ENCODE measurements at places on chromosomes 7 and 10. TPM values are rescaled to one million over a fixed set of nuclear protein-coding genes. Genes with fewer than 3 reads are reported as not detected.

Gene PRKG1
- total RNA-seq = 14.8 TPM

Gene FAM180A
- total RNA-seq = 1.7 TPM

Gene SUN3
- 0.54 TPM for total RNA-seq

Gene IQUB
- total RNA-seq = 6.9 TPM

Gene SFRP4
- 6.8 TPM for total RNA-seq

Gene AASS
- total RNA-seq = 24.2 TPM

Gene MAP3K8
- total RNA-seq = 41.6 TPM

Gene TMEM176A
- 288 TPM for total RNA-seq

Gene CCZ1B
- 64.2 TPM for total RNA-seq

Gene IL6
- 1.6 TPM for total RNA-seq

Gene NPFFR1
- 0.09 TPM for total RNA-seq

Gene AIFM2
- 12.7 TPM for total RNA-seq
